Colonic mucosa (tissue), 4 donors: ENCODE measurements at places on chromosomes 12 and 14. TPM values are rescaled to one million over a fixed set of nuclear protein-coding genes. Genes with fewer than 3 reads are reported as not detected.
A peak's percentile ranks its signal among the peaks of the same experiment; 100 is the strongest.

ACOT6 gene
- total RNA-seq: not detected

NPC2 gene
- 93.6 TPM for total RNA-seq

HEATR5A gene
- 58.2 TPM for total RNA-seq

CCDC196 gene
- total RNA-seq: 1.3 TPM

NFATC4 gene
- 11.2 TPM for total RNA-seq

TAS2R42 gene
- total RNA-seq: not detected

KLRB1 gene
- 2.6 TPM for total RNA-seq

ABHD12B gene
- 11.0 TPM for total RNA-seq

TPH2 gene
- total RNA-seq: not detected

FRMD6 gene
- total RNA-seq: 9.5 TPM

HHIPL1 gene
- 0.44 TPM for total RNA-seq

NR2C1 gene
- 25.7 TPM for total RNA-seq

P2RX7 gene
- 1.7 TPM for total RNA-seq

ZC2HC1C gene
- 3.2 TPM for total RNA-seq

TAS2R10 gene
- not detected for total RNA-seq

KCNK13 gene
- 0.15 TPM for total RNA-seq

MYF5 gene
- total RNA-seq: not detected

IL22 gene
- total RNA-seq: not detected

SLC39A5 gene
- total RNA-seq: 158 TPM

DNA sequence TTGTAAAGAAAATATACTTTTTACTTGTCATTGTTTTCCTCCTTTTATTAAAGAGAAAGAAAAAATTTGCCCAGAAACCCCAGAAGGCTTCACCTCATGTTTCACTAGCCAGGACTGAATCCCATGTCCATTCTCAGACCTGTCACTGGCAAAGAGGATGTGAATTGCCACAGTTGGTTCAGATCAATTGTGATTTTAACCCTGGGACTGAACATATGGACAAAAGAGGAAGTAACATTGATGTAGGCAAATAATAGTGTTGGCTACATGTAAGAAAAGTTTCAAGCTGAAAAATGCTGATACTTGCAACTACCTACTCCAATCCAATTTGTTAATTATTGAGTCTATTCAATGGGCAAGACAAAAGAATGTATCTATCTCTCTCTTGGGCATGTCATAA lies 8.6 kb upstream of the CCDC196 start:
- no peak for DNase-seq

GRCh38 chr14:77961847-77962580 lies 162.1 kb downstream of the ADCK1 start:
- DNase-seq: no peak

- no peak for DNase-seq
Observed at GRCh38 chr12:115303723-115304309, 619.8 kb upstream of the TBX3 start.

DNA sequence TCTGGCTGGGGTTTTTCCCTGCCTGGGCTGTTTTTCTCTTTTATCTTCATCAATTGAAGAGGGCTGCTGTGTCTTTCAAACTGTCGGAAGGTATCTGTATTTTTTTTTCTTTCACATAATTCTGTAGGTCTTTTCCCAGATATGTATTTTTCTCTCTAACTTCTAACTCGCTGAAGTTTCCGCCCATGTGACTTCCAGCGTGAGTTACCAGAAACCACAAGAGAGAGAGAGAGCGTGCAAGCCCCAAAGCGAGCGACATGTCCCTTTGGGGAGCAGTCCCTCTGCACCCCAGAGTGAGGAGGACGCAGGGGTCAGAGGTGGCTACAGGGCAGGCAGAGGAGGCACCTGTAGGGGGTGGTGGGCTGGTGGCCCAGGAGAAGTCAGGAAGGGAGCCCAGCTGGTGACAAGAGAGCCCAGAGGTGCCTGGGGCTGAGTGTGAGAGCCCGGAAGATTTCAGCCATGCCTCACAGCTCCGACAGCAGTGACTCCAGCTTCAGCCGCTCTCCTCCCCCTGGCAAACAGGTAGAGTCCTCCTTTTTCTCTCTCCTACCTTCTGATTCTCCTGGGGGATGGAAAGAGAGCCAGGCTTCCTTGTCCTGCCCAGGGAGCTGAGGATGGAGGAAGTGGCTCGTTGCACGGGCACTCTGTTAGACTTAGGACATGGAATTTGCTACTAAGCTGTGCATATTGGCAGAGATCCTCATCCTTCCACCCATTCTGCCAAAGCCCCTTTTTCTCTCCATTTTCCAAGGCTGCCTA lies at the start of gene BATF:
BATF (plus strand) TSS at position 246 of the 759 bp plus-strand sequence; CDS start at position 460, 214 bp downstream.
- peak; percentile 56 for DNase-seq

DNA sequence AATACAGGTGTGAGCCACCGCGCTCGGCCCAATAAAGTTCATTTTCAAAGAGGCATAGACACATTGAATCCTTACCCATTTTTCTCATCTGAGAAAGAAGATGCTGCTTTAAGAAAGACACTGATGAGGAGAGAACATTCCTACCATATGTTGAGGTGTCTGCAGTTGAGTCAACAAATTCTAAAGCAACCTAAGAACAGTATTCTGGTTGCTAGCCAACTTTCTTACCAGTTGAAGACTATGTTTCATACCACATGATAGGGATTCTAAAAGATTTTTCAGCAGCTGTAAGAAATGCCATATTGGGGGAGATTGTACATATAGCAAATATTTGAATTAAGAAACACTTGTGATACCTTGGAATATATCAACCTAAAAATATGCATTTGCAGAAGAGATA lies 160.1 kb downstream of the SRGAP1 start:
- no peak for DNase-seq

- no peak for DNase-seq
Observed at GRCh38 chr12:101115326-101115725, 94.7 kb downstream of the SLC5A8 start.

GRCh38 chr12:15273896-15274295 lies 48.4 kb upstream of the PTPRO start:
- DNase-seq: no peak

- DNase-seq: no peak
Observed at GRCh38 chr14:59337141-59337611, 128.0 kb downstream of the GPR135 start.

DNA sequence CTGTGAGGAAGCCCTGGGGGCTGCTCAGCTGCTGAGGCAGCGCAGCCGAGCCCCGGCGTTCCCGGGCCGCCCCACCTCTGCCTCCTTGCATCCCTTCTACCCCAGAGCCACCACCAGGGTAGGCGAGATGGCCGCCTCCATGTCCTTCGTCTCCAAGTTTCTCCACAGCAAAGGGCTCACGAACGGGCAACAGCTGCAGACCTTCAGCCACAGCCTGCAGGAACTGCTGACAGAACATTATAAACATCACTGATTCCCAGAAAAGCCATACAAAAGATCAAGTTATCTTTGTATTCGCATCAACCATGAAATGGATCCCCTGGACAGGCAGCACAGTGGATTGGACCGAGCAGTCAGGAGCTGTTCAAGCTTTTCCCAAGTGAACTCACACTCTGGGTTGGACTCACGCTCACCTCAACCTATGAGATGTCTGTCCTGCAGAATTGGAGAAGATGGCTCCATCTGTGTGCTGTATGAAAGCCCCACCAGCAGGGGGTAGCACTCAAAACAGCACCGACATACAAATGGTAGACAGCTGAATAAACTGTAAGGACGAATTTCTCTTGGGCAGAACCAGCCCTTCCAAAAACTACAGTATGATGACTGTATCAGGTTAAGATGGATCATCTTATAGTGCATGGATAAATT lies 19.4 kb upstream of the A2M start:
- no peak for DNase-seq

- no peak for DNase-seq
Observed at GRCh38 chr14:28678887-28679286, 87.7 kb upstream of the FOXG1 start.

GRCh38 chr12:55931780-55932550 lies 1.0 kb downstream of the DGKA start:
- DNase-seq: peak; percentile 70

- DNase-seq: no peak
Observed at GRCh38 chr12:117333331-117333881, 28.0 kb downstream of the NOS1 start.

DNA sequence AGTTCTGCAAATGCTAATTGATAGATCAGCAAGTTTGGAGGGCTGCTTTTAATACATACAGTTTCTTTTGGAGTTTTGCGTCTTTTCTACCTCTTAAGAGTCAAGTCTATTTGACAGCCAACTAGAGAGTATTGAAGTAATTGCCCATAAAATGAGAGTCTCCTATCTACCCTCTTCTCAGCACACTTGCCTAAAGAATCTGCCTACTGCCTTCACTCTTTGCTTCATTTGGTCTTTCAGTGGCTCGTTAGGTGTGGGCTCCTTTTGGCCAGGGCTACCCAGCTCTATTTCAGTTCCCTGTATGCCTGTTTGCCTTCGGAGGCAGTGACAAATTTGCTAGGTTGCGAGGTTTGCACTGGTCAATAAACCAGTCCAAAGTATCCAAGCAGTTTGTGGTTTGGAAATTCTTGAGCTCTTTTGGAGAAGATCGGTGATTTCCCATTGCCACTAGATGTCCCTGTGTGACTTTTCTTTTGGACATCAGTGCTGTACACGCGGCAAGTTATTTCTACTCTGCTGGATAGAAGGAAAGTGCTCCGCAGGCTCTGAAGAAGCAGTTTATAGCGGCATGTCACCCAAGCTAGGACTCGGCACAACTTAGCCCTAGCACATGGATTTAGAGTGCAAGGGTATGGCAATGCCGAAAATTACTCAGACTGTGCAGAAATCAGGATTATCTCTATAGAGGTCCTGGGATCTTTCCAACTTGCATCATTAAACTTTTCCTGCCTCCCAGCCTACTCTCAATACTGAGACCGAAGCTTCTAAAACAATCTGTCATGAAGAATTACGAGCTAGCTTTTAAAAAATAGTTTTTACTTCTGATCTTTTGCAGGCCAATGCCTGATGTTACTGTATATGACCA lies 38.6 kb downstream of the MGST1 start:
- DNase-seq: peak; percentile 36

- DNase-seq: no peak
Observed at GRCh38 chr14:90154110-90154509, 92.3 kb downstream of the KCNK13 start.

- DNase-seq: no peak
Observed at GRCh38 chr12:25780771-25781170, 177.7 kb upstream of the RASSF8 start.

GRCh38 chr14:101839236-101839635 lies 77.7 kb downstream of the PPP2R5C start:
- DNase-seq: no peak

GRCh38 chr12:2687058-2687457 lies 107.7 kb upstream of the FKBP4 start:
- no peak for DNase-seq

DNA sequence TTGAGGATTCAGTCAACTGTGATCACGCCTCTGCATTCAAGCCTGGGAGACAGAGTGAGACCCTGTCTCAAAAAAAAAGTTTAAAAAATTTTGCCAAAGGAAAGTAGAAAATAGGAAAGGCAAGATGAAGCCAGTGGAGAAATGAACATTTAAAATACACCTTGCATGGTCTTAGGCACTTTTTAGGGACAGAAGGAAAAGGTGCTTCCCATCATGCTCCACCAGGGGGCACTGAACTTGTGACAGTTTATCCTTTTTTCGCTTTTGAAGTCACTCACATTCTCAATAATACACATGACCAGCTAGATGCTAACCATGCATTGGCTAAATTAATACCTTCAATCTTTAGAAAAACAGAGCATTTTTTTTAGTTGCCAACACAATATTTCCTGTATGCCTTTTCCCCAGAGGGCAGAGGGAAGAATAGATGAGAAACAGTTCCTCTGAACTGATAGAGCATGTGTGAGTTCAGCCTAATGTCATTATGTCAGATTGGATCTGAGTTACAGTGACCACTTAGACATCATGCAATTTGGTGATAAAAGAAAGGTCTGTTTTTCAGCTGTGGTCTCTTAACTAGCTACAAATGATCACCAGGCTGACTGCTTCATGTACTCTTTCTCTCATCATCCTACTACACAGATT lies 221.8 kb upstream of the SSTR1 start:
- DNase-seq: peak; percentile 46

- peak; percentile 72 for DNase-seq
Observed at GRCh38 chr14:99564256-99564925, 39.6 kb downstream of the CCDC85C start.

- DNase-seq: no peak
Observed at GRCh38 chr14:34229140-34229539, 232.9 kb downstream of the SPTSSA start.

GRCh38 chr14:95307402-95308041 lies 12.2 kb downstream of the CLMN start:
- no peak for DNase-seq

- no peak for DNase-seq
Observed at GRCh38 chr12:73935817-73936216, 601.8 kb upstream of the ATXN7L3B start.

DNA sequence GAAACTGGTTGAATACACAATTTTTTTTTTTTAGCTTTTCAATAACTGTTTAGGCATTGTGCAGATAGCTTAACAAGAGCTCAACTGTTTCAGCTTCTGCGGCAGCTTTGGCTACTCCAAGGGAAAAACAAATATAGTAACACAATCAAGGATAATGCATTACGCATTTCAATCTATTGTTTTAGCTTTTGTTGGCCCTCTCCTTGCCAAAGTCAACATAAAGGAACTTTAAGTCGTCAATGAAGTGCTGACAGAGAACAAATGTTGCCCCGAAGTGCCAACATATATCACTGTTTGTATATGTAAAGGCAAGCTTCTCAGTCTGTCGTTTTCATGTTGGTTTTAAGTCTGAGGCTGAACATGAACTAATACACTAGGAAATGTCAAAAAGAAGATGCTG lies 1087.4 kb upstream of the FLRT2 start:
- no peak for DNase-seq

DNA sequence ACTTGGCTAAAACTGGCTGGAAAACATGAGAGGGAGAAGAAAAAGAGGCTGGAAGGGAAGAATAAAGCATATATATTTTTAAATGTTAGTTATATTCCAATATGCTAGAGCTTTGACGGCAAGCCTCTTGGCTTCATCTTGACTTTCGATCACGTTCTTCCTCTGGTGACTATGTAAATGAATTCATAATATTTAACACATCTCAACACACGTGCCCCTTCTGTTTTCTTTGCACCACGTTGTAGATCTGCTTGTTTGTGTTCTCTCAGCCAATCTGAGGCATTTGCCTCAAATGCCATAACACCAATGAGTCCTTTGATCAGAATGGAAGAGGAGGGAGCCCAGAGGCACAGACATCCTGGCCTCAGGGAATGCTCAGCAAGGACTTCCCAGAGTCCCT lies 45.4 kb upstream of the TRIM9 start:
- no peak for DNase-seq

- peak; percentile 29 for DNase-seq
Observed at GRCh38 chr12:46342562-46343033, 30.0 kb downstream of the SLC38A2 start.

GRCh38 chr12:108915632-108916133 lies 35.8 kb downstream of the DAO start:
- no peak for DNase-seq

DNA sequence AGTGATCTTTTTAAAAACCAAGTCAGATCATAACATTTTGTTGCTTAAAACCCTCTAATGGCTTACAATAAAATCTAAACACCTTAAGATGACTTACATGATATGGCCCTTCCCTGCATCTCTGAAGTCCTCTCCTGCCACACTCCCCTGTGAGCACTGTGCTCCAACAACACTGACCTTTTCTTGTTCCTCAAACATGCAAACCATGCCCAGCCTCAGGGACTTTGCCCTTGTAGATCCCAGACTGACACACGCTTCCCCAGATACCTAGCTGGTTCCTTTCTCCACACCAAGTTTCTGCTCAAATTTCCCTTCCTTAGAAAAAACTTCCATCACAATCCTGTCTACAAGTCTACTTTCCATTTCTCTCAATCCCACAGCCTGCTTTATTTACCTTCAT lies 128.6 kb downstream of the IPO8 start:
- no peak for DNase-seq
